Stimulated activated CD8-positive, alpha-beta memory T cell treated with anti-CD3 and anti-CD28 coated beads, Interleukin-12 subunit alpha, Interleukin-12 subunit beta, amount 100 ng/mL, for 4 hours (primary cell): ENCODE measurements at places on chromosomes 5 and 9.

GRCh38 chr5:61301341-61302199 is 30.5 kb upstream of the ZSWIM6 start:
- no peak for DNase-seq

- no peak for DNase-seq
Observed at GRCh38 chr9:126057121-126057825, 269.4 kb upstream of the MVB12B start.

DNA sequence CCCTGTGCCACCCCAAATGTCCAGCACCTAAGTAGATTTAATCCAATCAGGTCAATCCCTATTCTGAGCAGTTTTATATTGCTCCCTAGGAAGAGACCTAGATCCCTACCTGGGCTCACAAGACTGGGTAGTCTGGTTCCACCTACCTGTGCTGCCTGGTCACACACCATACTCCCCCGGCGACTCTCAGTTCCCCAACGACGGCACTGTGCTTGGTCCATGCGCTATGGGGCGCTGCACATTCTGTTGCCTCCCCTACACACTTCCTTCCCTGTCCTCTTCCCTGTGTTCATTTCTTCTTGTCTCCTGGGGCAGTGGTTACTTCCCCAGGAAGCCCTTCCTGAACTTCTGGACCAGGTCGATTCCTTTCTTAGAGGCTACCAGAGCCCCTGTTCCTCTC is 109.9 kb upstream of the IL12B start:
- DNase-seq: no peak

DNA sequence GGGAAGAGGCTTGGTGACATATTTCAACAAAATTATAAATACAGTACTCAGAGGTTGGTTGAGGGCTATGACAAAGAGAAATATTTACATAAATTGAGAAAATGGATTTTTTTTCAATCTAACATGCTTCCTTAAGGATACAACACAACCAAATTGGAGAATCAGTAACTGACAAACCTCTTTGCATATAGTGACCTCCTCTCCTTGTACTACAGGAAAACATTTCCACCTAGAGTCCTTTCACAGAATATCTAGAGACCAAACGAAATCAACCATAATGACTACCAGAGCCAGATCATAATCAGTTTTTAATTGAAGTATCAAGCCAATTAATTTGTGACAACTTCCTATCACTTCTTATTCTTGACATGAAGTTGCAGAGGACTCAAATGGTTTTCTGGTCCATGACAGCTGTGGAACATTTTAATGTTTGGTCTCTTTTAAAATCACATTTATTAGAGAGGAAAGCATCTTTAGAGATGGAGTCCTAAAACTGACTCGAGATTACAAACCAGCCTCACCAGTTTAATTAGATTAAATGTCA is 1636.5 kb upstream of the C9orf72 start:
- DNase-seq: no peak

DNA sequence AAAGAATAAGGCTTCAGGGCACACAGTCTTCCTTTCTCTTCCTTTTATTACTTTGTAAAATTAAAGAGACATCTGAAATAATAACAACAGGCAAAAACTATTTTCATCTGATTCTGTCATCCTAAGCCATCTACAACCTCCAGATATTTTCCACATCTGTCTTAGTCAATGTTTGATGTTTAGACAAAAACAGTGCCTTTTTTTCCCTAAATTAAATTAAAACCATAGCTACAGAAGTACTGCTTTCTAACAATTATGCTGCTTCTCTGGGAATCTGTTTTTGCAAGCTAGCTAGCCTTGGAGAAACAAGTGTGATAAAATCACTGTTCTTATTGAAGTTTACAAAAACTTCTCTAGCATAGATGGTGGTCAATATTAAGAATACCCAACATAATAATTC is 95.4 kb downstream of the KIAA0825 start:
- no peak for DNase-seq

DNA sequence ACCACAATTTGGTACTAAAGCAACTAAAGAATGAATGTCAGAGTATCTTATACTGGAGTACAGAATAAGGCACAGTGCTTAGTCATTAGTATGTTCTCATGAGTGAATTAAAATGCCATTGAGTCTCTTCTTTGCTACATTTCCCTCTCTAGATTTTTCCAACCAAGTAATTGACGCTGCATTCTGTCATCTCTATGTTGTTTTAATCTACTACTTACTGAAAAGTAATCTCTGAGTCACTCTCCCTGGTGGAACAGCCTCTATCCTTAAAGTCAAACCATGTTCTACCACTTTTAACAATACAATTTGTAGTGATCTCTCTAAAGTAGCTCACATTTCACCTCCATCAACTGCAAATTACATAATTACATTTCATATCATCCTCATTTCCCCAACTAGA is 495.1 kb downstream of the CDH18 start:
- no peak for DNase-seq

DNA sequence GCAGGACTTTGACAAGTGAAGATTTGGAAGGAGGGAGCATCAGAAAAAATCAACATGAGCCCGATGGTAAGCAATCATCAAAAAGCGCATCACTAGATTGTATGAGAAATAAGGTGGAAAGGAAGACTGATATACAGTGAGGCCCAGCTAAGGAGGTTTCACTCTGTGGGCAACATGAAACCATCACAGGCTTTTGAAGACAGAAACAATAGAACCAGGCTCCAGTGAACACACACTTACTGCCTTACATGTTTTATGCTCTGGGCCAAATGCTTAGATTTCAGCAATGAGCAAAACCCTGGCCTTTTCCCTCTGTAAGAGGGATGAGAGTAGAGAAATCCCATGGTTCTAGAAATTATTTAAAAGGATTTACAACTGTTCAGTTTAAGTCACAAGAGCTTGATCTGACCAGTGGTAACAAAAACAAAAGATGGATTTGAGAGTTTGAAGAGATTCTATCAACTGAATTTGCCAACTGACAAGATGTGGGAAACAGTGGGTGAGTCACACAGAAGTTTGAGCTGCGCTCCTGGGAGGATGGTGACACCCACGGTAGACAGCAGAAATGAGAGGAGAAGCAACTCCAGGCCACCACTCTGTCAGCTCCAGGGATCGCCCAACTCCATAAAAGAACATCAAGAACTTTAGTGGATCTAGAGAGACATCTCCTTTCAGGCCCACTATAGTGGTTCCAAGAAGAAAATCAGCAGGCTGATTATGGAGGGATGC is 261.8 kb downstream of the MCTP1 start:
- DNase-seq: no peak

GRCh38 chr5:52010454-52010853 is 627.2 kb downstream of the ISL1 start:
- no peak for DNase-seq

DNA sequence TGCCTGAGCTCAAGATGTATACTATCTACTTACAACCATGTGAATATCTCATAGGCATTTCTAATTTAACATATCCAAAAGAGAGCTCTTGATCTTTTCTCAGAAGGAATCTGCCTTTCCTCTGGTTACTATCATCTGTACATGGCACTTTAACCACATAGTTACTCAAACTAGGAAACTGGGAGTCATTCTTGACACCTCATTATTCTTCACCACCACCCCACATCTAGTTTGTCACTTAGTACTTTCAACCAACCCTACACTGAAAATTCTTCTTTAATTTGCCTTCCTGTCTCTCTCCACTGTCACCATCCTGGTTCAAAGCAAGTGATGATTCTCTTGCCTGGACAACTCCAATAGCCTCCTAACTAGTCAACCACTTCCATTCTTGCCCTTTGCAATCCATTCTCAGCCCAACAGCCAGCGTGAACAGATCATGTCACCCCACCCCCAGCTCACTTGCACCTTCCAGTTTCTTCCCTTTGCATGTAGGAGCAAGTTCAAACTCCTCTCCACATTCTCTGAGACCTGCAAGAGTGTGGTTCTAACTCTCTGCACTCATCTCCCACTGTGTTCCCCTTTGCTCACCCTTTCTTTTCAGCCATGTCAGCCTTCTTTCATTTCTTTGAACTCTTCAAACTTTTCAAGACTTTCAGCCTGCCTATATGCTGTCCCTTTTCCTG is 17.3 kb upstream of the SMAD5 start:
- DNase-seq: no peak

- DNase-seq: no peak
Observed at GRCh38 chr9:71797266-71797665, 29.0 kb upstream of the CEMIP2 start.

DNA sequence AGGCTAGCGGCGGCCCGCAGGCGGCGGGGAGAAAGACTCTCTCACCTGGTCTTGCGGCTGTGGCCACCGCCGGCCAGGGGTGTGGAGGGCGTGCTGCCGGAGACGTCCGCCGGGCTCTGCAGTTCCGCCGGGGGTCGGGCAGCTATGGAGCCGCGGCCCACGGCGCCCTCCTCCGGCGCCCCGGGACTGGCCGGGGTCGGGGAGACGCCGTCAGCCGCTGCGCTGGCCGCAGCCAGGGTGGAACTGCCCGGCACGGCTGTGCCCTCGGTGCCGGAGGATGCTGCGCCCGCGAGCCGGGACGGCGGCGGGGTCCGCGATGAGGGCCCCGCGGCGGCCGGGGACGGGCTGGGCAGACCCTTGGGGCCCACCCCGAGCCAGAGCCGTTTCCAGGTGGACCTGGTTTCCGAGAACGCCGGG is 253 bp downstream of the SLC12A2 start:
- DNase-seq: no peak

DNA sequence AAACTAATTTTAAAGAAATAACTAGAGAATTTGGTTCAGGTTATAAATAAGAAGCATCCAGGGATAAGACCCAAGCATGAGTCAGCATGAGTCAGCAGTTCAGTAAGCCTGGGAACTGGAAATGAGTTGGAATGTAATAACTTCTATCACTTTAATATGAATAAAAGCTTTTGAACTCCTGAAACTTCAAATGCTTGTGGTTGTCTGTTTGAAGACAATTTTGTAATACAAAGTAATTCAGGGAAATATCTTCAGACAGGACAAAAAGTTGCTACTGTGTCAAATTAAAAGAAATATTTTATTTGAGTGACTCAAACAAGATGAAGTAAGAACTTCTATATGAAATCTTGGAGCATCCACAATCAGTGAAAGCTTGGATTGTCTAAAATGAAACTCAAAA is 331.2 kb upstream of the DAB2 start:
- DNase-seq: no peak

DNA sequence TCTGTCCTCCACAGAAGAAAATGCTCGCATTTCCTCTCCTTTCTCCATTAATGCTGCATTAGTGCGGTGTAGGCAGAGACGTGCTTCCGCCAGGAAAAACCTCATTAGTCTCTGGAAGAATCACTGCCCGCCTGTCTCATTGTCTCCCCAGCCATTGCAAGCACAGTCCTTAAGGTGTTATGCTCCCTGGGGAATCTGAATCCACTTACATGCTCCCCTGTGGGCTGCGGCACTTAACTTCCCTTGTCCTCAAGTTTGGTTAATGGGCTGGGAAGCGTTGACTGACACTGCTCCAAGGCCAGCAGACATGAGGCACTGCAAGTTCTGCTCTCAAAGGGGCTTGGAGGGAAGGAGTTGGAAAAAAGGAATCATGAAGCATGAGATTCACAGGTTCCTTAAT is 41.6 kb downstream of the TARS1 start:
- DNase-seq: no peak

- no peak for DNase-seq
Observed at GRCh38 chr5:162052676-162053075, 14.9 kb upstream of the GABRG2 start.

GRCh38 chr9:134548185-134548584 is 93.4 kb upstream of the COL5A1 start:
- no peak for DNase-seq

DNA sequence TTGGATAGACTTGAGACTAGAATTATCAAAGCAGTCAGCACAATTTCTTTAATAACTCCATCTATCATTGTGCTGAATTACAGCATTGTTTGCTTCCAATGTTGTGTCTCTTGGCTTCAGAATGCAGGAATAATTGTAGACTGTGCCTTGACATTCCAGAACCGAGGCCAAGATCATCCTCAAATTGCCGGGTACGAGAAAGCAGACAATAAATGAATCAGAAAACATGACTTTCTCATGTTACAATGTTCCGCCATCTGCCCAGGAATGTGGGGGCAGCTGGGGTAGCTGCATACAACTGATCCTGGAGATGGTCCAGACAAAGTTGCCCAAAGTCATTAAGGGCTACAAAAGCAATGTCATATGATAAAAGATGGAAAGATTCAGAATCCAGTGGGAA is 206.2 kb upstream of the SGCD start:
- DNase-seq: no peak

GRCh38 chr9:34403554-34404380 is 27.1 kb upstream of the MYORG start:
- DNase-seq: no peak

- DNase-seq: no peak
Observed at GRCh38 chr5:64634997-64635686, 55.2 kb upstream of the SHISAL2B start.
